ENCODE measurements at places on chromosomes 1 and 21.
A peak's percentile ranks its signal among the peaks of the same experiment; 100 is the strongest.

DNA sequence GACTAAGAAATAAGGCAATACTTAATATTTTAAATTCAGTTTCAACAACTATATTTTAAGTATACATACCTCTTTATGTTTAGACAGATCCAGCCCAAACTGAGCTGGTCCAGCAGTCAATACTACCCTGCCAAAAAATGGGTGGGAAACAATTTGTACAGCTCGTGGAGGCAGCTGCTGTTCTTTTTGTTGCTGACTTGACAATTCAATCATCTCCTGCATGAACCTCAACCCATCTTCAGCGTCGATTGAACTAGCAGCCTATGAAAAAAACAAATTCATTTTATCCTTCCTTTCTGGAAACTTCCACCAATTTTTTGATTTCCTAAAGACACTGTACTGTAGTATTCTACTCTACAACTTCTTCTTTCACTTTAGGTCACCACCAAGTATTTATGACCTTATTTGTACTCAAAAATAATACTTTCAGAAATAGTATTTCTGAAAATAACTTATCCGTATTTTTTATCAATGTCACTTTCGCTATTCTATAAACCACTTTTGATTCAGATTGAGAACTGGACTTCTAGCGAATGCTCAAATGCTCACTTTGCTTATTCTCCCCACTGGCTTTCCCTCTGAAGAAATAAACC is 46.5 kb downstream of the EDEM3 start:
- no peak for DNase-seq

DNA sequence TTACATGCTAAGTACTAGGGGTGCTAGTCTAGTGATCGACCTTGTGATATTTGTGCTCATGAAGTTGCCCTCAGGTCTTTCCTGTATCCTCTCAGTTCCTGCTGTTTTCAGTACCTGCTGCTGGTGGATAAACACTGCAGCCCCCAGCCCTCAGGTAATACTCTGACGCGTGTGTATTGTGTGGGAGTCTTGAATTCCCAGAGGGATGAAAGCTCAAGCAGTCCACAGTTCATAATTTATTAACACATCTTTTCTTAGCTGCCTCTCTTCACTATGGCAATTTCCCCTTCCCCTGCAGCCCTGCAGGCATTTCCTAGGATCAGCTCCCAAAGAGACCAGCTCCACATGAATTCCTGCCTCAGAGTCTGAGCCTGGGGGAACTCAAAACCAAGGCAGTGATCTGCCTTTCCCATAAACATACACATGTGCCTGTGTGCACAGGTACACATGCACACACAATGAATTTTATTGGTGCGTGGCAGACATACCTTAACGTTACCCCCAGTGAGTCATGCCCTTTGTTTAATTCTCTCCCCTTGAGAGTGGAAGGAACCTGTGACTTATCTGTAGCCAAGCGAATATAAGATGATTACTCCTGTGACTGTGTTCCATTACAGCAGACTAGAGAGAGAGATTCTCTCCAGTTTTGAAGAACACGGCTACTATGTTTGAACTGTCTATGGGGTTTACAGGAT is 14.1 kb upstream of the HMGCS2 start:
- no peak for DNase-seq

GRCh38 chr1:23174426-23175110 is 5.9 kb upstream of the LUZP1 start:
- no peak for DNase-seq

- no peak for DNase-seq
Observed at GRCh38 chr1:154753426-154753825, 116.7 kb downstream of the KCNN3 start.

GRCh38 chr1:224258351-224258750 is 71.6 kb downstream of the NVL start:
- no peak for DNase-seq

GRCh38 chr1:226938903-226939437 is 1.1 kb upstream of the COQ8A start:
- no peak for DNase-seq

DNA sequence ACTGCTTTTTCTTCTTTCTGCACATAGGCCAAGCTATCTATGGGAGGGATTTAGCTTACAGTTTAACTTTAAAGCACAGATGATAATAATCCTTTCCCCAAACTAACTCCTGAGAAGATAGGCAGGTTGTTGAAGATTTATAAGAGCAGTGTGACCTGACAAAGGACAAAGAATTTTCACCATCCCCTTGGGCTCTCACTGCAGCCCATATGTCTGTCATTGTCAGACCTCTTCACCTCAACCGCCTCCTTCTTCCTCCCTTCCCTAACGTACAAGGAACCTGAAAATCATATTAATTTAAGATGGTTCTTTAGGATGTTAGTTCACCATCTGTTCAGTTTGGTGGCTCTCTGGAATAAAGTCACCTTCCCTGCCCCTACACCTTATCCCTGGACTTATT is 5.0 kb downstream of the RNU1-2 start:
- DNase-seq: no peak

- DNase-seq: no peak
Observed at GRCh38 chr21:45617021-45617921, 26.3 kb upstream of the PCBP3 start.

GRCh38 chr1:115647919-115648650 is 6.3 kb downstream of the VANGL1 start:
- no peak for DNase-seq

GRCh38 chr1:25049190-25049589 is 119.1 kb upstream of the RUNX3 start:
- no peak for DNase-seq

DNA sequence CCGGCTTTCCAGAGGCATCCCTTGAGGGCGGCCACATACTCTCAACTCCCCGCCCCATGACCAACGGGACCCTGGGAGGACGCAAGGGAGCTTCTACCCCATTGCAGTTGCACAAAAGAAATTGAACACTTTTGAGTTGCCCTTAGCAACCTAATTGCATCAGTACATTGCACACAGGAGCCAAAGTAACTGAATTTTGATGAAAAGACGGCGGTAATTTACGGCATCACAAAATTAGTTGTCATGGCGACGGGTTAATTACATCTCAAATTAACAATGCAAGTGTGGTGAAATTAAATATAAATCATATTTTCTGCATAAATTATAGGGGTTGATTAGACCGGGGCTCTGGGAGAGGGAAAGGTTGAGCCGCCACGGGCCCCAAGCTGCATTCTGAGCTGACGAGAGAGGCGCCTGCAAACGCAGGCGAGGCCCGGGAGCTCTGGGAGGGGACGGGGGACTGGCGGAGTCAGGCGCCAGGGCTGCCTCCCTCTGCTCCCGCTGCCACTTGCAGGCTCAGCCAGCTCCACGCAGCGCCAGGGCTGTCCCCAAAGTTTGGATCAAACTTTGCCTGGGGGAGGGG is 61.4 kb downstream of the CASZ1 start:
- DNase-seq: no peak

GRCh38 chr1:177969109-177969508 is 749 bp downstream of the SEC16B start:
- no peak for DNase-seq

GRCh38 chr1:37471345-37472231 is 2.8 kb upstream of the ZC3H12A start:
- peak; percentile 95 for DNase-seq

GRCh38 chr1:94025383-94026340 is 95.3 kb downstream of the ABCA4 start:
- peak; percentile 64 for DNase-seq

DNA sequence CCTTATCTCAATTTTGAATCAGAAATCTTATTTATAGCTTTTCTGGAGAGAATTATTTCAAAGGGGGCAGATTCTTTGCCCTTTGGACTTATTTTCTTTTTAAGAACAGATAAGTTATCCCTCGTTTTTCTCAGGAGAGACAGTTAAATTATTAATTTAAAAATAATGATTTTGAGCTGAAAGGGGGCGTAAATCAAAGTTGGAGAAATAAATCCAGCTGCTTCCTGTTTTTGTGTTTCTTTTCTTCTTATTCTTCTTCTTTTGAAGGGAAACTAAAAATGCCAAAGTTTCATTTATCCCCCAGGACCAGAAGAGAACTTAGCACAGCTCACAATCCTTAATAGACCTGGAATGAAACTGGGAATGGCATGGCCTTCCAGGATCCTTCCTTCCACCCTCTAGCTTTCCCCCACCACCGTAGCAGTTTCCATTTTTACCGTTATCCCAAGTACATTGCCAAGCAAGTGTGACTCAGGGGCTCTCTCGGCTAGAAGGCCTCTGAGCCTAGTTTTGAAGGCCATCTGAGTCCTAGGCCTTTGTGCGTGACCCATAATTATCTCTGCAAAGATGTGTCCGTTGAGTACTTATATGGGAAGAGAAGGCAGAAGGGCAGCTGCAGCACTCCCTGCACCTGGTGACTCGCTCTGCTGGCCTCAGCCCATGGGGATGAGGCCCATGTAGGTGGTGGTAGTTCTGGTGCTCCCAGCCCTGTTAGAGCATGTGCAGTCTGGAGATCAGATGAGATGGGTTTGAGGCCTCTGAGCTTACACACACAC is 181.7 kb downstream of the ROR1 start:
- DNase-seq: no peak

DNA sequence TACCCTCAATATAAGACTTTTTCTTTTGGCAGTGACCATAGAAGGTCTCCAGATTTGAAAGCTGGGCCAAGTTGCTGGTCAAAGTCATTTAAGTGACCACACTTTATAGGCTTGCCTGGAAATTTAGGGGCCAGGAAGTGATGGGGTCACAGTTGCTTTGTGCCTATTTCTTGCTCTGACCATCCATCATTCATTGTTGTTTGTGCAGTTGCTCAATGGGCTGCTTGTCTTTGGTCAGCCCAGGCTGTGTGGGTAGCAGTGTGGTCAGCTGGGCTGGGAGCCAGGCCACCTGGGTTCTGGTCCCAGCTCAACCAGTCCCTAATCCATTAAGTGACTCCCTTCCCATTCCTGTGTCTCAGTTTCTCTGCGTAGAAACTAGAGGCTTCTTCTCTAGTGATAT is 2.1 kb upstream of the OTUD7B start:
- no peak for DNase-seq

- no peak for DNase-seq
Observed at GRCh38 chr1:17763995-17764394, 8.9 kb downstream of the ACTL8 start.

- no peak for DNase-seq
Observed at GRCh38 chr1:204448344-204448964, 36.8 kb upstream of the PPP1R15B start.

DNA sequence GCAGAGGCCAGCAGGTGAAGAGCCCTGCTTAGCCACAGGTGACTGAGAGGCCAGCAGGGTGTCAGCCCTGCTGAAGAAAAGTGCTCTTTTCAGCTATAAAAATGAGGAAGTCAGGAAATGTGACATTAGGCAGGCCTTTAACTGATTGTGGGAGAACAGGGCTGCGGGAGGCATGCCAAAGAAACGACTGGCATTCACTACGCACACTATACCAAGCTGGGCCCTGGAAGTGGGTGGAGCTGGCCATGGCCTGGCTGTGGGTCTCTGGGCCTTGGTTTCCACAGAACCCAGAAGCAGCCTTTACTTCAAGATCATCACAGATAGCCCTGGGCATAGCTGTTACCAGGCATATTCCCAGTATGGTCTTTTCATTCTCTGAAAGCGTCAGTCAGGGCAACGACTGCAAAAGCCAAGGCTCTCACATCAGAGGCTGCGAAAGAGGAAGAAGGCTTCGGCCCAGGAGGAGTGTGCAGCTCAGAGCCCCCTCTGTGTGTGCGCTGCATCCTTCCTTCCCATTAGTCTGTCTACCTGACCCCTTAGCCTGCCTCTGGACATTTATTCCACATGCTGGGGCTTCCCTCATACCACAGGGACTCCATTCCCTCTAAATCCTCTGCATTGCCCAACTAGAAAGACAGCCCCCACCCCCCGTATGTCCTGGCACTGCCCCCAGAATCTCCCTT is 14.3 kb downstream of the SLC2A1 start:
- no peak for DNase-seq

DNA sequence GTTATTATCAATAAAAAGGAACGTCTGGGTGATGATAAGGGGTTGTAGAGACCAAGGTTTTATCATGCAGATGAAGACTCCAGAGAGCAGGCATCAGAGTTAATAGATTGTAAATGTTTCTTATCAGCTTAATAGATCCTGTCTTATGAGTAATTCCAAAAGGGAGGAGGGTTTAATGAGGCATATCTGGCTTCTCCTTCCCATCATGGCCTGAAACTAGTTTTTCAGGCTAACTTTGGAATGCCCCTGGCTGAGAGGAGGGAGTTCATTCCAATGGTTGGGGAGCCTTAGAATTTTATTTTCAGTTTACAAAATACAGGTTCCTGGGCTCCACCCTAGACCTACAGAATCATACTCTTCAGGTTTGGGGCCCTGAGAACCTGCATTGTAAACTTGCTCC is 13.5 kb downstream of the PLA2G2D start:
- no peak for DNase-seq

- DNase-seq: no peak
Observed at GRCh38 chr1:89834083-89834704, 13.4 kb downstream of the LRRC8D start.

DNA sequence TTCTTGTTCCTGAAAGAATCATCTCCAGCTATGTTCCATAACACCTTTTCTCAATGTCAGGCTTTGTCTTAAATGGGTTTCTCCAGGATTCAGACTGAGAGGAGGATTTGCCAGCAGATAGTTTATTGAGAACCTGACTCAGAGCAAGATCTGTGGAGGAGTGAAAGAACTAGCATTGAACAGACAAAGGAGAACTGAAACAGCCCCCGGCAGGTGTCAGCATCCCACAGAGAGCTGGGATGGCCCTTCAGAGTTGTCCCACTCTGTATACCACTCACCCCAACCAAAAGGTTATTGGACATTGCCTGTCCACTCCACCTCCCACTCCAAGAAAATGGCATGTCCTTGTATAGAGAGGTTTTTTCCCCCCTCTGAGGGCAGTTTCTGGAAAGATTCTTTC is 270.7 kb downstream of the PAPPA2 start:
- DNase-seq: no peak

DNA sequence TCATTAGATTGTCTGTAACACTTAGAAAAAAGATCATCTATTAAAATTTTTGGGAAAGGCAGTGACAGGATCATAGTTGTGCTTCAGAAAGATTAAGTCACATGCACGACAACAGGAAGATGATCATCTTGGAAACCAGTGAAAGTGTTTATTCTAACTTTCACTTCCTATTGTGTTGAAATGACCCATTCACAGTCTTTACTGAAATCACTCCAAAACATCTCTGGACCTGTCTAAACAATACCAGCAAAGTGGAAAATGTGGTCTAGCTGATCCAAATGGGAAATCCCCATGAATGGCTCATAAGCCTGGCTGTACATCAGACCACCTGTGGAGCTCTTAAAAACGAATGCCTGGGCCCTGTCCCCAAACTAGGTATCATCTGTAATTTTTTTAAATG is 111.1 kb upstream of the ETV3 start:
- DNase-seq: no peak

- DNase-seq: no peak
Observed at GRCh38 chr1:193418745-193419058, 232.3 kb upstream of the B3GALT2 start.
